ENCODE measurements at places on chromosomes 12 and 14.

- no peak for DNase-seq
Measured at GRCh38 chr14:29925101-29925722, 2.4 kb downstream of the PRKD1 start.

DNA sequence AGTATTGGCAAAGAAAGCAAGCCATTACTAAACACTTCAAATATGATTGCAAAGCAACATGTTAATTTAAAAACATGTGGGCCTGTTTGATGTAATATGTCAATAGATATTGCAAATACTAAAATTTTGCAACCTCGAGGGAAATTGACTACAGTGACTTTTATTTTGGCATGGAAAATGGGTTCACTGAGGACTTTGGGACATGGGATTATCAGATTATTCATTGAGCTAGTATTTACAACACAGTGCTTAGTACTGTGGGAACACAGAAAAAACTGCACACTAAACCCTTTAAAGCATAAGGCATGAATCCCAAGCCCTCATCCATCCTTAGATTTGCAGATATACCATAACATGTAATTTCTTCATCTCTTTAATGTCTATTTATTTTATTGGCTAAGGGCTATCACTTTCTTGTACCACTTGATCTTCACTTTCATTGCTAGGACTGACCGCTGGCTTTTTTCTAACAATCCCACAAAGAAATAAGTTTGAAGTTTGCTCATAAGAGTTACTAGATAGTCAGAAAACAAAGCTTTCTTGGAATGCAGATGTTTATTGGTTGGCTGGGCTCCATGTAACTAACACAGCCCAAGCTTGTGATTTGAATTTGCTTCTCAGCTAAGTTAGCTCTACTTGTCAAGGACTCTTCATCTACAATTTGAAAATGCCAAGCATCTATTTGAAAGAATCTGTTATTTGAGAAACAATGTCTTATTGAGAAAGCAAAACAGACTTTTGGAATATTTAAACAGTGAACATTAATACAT lies 48.7 kb downstream of the PPFIBP1 start:
- DNase-seq: no peak

- DNase-seq: no peak
Measured at GRCh38 chr12:88538250-88538649, 42.0 kb downstream of the KITLG start.

DNA sequence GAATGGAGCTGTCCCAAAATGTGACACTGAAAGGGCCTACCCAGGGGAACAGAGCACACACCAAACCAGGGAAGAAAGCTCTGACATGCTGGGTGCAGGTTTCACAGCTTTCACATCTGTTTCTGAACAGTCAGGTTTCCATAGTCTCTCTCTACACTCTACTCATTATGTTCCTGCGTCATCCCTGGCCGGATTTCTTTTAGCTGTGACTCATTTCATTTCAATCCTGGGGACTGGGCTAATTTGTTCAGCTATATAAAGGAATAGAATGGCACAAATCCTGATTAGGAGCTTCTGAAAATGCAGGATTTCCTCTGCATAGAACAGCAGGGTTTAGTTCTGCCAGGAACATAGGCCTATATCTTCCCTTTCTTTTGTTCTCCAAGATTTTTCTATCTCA lies 649.8 kb downstream of the RPS29 start:
- no peak for DNase-seq

- no peak for DNase-seq
Measured at GRCh38 chr14:94738751-94739150, 31.2 kb downstream of the GSC start.

GRCh38 chr14:71688576-71688975 lies 243.7 kb upstream of the RGS6 start:
- no peak for DNase-seq

DNA sequence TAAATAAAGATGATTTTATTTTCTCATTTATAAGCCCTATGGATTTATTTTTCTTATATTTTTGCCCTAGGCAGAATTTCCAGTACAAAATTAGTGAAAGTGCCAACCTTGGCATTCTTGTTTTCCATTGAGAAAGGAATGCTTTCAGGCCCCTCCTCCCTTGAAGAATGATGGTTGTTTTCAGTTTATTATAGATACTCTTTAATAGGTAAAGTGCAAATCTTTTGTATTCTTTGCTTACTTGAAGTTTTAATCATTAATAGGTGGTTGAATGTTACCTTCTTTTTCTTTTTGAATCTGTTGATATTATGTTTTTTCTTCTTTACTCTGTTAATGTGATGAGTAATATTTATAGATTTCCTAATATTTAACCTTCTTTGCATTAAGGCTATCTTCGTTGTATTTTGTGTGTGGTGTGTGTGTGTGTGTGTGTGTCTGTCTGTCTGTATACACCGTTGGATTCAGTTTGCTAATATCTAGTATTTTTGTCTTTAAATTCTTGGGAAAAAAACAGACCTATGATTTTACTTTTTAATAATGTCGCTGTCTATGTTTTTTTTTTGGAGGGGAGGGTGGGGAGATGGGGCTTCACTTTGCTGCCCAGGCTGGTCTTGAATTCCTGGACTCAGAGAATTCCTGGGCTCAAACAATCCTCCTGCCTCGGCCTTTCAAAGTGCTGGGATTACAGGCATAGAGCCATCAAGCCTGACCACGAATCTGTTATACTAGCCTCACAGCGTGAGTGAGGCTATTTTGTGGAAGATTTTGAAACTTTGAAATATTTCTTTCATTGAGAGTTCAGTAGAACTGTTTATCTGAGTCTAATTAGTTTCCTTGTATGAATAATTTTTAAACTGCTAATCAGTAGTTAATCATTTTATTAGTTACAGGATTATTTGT lies 13.5 kb downstream of the SRGAP1 start:
- DNase-seq: no peak

GRCh38 chr12:29051221-29051620 lies 97.9 kb upstream of the FAR2 start:
- no peak for DNase-seq

DNA sequence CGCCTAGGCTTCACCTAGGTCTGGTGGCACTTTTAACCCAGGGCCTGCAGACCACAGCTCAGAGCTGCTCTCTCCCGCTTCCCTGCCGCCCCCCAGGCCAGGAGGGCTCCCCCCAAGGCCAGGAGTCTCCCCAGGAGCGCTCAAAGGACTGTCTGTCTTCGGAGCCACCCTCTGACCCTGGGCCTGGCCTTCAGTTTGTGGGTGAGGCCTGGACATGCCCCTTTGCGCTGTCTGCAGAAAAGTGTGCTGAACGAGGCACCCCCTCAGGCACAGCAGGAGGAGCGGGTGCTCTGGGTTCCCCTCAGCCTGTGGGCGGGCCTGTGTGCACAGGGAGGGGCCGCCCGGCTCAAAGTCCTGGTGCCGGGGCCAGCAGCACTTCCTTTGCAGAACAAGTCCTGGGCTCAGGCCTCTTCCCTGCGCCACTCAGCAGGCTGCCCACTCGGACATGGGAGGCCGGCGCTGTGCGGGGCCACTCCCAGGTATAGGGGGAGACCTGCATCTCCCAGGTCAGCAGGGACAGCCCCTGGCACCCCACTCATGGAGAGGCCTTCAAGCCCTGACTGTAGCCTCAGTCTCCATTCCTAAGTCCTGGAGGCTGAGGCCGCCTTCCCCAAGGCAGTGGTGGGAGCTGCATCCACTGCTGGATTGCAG lies 14.3 kb downstream of the DEGS2 start:
- DNase-seq: no peak

All from hematopoietic multipotent progenitor cell treated with erythropoietin and hydrocortisone succinate and interleukin-3 and kit ligand, for 17 days (in vitro differentiated cells).